ENCODE measurements at places on chromosomes 12 and 14. TPM values are rescaled to one million over a fixed set of nuclear protein-coding genes. Genes with fewer than 3 reads are reported as not detected.
A peak's percentile ranks its signal among the peaks of the same experiment; 100 is the strongest.

The NXPH4 gene
- total RNA-seq: 0.80 TPM

The HOXC6 gene
- total RNA-seq: 0.46 TPM

DNA sequence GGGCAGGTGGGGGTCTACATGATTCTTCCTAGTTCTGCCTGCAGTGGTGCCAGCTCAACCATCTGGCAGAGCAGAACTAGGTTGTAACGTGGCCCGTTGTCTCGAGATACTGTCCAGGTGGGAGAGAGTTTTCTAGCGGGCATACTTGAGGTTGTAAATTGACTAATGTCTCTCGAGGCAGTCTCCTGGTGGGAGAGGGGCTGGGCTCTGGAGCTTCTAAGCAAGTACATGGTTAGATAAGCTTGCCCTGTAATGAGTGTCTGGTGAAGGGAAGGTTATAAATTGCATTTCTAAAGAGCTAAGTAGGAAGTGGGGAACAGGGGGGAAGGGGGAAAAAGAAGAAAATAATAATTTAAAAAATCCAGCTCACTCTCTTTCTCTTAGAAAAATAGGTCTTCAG lies 18.1 kb downstream of the BDKRB1 start:
- DNase-seq: no peak

The PRIM1 gene
- 5.5 TPM for total RNA-seq

GRCh38 chr14:99213101-99213500 lies 58.9 kb downstream of the BCL11B start:
- DNase-seq: no peak

- DNase-seq: no peak
Observed at GRCh38 chr14:77709412-77709811, 1.5 kb downstream of the SLIRP start.

The INSM2 gene
- total RNA-seq: 0.12 TPM

- no peak for DNase-seq
Observed at GRCh38 chr12:121812921-121813896, 9.4 kb downstream of the SETD1B start.

DNA sequence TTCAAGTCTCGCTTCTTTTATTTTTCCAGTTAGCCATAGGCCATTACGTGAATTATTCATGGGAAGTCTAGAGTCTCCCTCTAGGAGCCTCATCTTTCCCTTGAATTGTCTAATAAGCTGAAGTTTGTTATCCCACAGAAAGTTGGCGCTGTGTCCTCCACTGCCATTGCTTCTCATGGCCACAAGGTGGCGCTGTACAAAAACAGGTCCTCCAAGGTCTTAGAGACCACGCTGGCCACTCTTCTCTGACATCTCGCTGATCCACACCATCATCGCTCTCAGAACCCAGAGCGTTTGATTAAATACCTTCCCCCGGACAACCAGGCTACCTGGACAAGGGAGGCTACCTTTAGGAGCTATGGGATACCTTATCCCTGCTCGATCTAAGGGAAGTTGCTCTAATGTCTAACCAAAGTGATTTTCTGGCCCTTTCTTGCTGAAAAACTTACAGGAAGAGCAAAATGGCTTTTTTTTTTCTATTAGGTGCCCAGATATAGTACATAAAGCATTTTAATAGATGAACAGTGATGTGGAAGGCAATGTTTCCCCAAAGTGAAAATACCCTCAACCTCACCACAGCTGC lies 110.0 kb downstream of the CCDC60 start:
- DNase-seq: peak; percentile 33

DNA sequence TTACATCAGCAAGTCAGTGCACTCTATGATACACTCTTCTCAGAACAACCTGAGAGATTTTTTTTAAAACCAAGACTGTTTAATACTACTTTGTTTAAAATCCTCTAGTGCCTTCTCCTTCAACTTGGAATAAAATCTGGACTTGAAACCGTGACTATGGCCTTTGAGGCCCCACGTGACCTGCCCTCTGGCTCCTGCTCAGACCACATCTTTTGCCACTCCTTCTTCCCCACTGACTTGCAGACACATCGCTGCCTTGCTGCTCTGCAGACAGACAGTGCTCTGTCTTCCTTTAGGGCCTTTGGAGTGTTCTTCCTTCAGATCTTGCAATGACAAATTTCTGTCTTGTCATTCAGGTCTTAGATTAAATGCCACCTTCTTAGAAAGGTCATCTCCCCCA lies 48.5 kb downstream of the TTC8 start:
- DNase-seq: no peak

- DNase-seq: no peak
Observed at GRCh38 chr12:111462210-111462769, 56.6 kb downstream of the SH2B3 start.

DNA sequence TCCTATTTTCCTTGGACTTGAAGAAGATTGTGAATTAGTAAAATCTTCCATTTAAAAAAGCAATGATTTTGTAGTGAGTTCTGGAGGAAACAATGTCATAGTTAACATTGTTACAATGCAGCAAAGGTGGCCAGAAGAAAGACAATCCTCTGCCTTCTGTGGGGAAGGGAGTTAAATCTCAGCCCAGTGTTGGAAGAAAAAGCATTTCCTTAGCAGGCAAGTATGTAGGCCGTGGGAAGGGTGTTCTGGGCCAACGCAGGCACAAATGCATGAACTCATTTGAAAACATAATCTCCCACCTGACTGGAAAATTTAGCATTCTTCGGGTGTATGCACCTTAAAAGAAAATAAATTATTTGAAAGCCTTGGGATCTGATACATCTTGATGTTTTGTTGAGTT lies 258.6 kb downstream of the ADAMTS20 start:
- no peak for DNase-seq

The BCL11B gene
- 2.3 TPM for total RNA-seq

The PLD4 gene
- total RNA-seq: 6.3 TPM

The NANOG gene
- total RNA-seq: 0.49 TPM

- peak; percentile 67 for DNase-seq
Observed at GRCh38 chr12:96263449-96263902, 69.3 kb downstream of the ELK3 start.

DNA sequence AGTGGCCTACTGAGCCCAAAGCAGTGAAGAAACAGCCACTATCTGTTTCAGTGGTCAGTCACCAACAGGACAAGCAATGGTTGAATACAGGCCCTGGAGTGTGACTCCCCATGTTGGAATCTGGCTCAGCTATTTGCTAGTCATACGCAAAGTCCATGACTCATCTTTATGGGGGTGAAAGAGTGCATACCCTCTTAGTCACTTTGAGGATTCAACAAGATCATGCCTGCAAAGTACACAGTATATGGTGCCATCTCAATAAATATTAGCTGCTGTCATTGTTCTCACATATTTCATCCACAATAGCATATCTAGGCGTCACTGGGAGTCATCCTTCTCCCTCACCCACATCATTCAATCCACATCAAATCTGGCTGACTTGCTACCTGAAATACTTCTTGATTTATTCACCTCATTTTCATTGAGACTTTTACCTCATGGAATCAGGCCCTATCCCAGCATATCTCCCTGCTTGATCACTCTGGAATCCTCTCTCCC lies 26.4 kb upstream of the STAB2 start:
- no peak for DNase-seq

DNA sequence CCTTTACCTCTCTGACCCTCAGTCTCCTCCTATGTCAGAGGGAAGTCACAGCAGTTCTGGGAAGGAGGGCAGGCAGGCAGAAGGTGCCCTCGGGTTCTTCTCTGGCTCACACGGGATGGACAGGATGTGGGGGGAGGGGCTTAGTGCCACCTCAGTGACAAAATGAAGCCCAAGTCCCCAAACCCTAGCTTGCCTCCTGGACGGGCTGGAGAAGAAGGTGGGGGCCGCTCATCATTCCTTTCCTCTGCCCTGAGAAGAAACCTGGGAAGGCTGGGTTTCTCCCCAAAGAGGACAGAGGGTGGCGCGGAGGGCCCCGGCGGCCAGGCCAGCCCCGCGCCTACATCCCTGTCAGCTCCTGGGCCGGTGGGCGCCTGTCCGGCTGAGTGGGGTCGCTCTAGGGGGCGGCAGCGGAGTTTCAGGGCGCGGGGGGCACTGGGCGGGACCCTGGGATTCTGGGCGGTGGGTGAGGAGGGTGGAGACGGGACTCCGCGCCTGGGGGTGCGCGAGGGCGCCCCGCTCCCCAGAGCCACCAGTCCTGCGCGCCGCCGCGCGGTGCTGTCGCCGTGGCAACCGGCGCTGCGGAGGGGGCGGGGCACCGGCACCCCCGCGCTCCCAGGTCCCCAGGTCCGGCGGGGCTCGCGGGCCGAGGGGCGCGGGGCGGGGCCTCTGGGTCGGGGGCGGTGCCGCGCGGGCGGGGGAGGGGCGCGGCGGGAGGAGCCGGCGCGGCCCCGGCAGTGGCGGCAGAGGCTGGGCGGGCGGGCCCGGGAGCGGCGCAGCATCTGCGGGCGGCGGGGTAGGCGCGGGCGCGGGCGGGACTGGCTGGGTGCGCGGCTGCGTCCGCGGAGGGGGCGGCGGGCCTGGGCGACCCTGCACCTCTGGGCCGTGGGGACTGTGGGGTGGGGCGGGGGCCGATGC lies at the start of gene TMEM121:
TSS of gene TMEM121 (plus strand) at position 723 of the 915 bp plus-strand sequence. CDS start 2,252 bp downstream, outside the sequence.
- peak; percentile 57 for DNase-seq

- no peak for DNase-seq
Observed at GRCh38 chr12:5232291-5232690, 188.6 kb downstream of the KCNA5 start.

DNA sequence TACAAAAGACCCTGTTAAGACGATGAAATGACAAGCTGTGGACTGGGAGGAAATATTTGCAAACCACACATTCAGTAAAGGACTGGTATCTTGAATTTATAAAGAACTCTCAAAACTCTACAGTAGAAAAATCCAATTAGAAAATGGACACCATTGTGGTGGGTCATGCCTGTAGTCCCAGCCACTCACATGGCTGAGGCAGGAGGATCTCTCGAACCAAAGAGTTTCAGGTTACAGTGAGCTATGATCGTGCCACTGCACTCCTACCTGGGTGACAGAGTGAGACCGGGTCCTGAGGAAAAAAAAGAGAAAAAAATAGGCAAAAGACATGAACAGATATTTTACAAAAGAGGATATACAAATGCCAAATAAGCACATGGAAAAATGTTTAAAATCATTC lies 41.9 kb downstream of the TTC6 start:
- no peak for DNase-seq

The SLC6A12 gene
- 4.1 TPM for total RNA-seq
